PC-9 (cell line): ENCODE measurements at places on chromosomes 16 and 17. TPM values are rescaled to one million over a fixed set of nuclear protein-coding genes. Genes with fewer than 3 reads are reported as not detected.
A peak's percentile ranks its signal among the peaks of the same experiment; 100 is the strongest.

The CRYBA1 gene
- not detected in 2 replicates for total RNA-seq

The RHBDF2 gene
- 39.6 and 51.6 TPM in 2 replicates for total RNA-seq

The ABCC12 gene
- not detected in 2 replicates for total RNA-seq

The CYB561 gene
- total RNA-seq = 61.6 and 71.6 TPM in 2 replicates

The OVCA2 gene
- 34.4 and 35.4 TPM in 2 replicates for total RNA-seq

The CCL16 gene
- total RNA-seq = not detected in 2 replicates

The FBRS gene
- total RNA-seq = 87.5 and 128 TPM in 2 replicates

The CDYL2 gene
- 0.68 and 3.3 TPM in 2 replicates for total RNA-seq

The DRC3 gene
- 7.2 and 15.2 TPM in 2 replicates for total RNA-seq

The MPO gene
- total RNA-seq = not detected in 2 replicates

The KCTD19 gene
- 0.35 TPM in 1 of 2 replicates, not detected in the other for total RNA-seq

The CACNG1 gene
- not detected in 2 replicates for total RNA-seq

GRCh38 chr17:36592316-36592715, 637 bp downstream of the DHRS11 start:
- peak; percentile 51 for DNase-seq

- DNase-seq = no peak
Observed at GRCh38 chr16:55398762-55399161, 74.8 kb downstream of the IRX6 start.

- DNase-seq = no peak
Observed at GRCh38 chr17:7167832-7168231, 11.3 kb downstream of the ASGR1 start.

GRCh38 chr16:3577302-3577752, at the start of gene NLRC3:
Gene NLRC3 (minus strand): TSS chr16:3577403. CDS start chr16:3565036, 12,367 bp downstream.
- no peak for DNase-seq

- DNase-seq = no peak
Observed at GRCh38 chr17:81178136-81179091, 12.4 kb upstream of the AATK start.

DNA sequence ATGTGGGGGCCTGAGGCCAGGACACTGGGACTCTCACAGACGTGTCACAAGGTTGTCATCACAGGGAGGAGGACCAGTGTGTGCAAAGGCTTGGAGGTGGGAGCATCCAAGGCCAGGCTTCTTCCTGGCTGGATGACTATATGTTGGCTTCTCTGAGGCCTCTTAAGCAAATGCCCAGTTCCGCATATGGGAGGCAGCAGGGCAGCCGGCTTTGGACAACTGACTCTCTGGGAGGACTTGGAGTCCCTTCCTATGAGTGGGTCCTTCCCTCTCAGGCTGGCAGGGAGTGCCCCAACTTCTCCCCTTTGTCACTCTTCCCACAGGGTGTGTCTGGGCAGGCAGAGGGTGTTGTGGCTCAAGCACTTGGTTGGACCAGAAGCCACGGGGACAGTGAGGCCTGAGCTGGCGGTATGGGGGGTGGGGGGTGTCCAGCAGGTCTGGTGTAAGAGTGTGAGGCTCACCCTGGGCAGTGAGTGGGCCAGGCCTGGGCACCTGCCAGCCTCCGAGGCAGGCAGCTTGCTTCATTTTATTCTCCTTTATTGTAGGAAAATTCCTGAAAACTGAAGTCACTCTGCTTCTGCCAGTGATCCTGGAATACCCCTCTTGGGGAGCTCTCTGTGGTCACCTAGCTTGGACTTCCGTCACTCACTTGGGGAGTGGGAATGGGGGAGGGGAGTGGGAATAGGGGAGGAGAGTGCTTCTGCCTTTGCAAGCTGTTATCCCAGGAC, 14.9 kb downstream of the ADGRG1 start:
- peak; percentile 87 for DNase-seq

DNA sequence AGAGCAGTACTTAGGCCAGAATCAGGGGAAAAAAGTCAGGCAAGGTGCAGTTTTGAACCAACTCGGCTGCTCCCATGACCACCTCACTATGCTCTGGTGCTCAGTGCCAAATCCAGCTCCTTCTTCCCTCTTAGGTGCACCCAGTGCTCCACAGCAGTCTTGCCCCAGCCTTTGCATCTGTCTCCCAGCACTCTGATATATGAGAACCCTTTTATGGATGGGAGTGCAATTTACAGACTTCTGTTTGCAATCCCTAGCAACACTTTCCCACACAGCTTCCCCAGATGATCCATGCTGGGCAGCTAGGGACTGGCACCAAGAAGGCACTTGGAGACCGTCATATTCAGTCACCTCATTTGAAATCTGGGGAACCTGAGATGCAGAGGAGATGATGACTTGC, 267.9 kb upstream of the CCL2 start:
- no peak for DNase-seq

DNA sequence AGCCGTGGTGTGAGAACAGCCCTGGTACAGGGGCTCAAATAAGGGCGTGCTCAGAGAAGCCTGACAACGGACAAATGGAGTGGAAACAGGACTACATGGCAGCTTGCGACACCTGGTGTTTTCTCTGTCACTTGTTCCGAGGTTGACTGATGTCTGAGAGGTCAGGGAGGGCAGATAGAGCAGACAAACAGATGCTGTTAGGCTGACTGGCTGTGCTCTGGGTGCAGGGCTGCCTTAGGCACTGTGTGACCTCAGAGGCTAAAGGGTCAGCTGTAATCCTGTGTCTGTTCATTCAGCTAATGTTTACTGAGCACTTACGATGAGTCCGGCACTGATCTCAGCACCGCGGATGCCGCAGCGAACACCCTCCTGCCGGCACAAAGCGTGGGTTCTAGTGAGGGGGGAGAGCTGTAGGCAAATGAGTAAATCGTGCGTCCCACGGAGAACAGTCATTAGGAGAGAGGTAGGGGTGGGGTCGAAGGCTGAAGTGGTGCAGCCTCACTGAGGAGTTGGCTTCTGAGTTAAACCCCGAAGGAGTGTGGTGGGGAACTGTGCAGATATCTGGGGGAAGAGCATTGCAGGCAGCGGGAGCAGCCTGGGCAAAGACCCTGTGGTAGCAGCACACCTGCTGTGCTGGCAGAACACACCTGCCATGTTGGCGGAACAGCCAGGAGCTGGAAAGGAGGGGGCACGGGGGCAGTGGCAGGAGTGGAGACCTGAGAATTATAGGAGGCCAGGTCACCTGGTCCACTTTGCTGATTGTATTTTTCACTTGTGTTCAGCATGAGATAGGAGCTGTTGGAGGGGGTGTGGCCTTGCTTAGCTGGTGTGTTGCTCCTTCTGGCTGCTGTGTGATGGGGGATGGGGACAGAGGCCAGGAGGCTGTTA, 35.0 kb downstream of the GPT2 start:
- no peak for DNase-seq

DNA sequence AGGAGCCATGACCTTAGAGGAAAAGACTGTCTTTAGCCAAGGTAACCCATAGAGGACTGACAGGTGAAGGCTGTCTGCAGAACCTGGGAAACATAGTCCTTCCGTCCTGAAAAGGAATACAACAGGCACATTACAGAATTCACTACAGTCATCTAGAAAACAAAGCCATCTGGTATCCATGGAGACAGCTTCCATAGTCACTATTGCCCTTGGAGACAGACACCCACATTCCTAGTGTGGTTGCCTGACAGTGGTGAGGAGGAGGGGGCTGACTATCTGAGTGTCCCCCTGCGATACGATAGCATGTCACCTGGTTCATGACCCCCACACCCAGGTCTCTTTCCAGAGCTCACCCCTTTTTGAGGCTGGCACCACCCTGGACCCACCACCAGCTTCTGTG, 254.7 kb downstream of the CDH13 start:
- no peak for DNase-seq

DNA sequence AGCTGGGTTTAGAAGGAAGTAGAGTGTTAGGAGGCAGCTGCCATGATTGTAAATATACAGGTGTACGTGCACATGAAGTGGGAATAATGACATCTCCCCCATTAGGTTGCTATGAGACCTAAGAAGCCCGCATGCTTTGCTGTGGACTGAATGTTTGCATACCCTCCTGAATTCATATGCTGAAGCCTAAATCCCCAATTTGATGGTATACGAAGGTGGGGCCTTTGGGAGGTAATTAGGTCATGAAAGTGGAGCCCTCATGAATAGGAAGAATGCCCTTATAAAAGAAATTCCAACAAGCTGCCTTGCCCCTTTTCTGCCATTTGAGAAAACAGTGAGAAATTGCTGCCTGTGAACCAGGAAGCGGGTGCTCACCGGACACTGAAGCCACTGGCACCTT, 44.0 kb downstream of the CCDC182 start:
- no peak for DNase-seq

GRCh38 chr17:75318615-75319222, 29.5 kb upstream of the SLC25A19 start:
- DNase-seq = no peak

DNA sequence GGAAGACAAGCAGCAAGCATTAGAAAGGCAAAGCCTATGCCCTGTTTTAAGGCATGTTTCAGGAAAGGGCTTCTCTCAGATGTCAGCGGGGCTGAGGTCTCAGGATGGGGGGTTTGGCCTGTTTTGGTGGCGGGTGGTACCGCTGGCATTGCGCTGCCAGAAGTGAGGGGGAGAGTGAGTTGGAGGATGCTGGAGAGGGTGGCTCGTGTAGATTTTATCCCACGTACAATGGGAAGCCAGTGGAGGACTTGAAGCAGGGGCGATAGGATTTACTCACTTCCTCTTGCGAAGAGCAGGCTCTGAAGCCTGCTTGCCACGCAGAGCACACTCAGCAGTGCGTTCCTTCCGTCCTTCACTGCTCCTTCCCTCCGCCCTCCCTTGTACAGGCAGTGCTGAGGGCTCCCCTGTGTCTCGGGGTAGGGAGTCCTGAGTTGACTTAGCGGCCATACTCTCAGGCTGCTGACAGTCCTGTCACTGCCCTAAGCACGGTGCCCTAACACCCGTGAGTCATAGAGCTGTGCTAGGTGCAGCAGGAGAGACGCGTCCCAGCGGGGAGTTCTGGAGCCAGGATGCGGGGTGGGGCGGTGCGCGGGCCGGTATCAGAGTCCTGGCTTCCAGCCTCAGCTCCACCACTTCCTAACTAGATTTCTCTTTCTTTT, 113.1 kb downstream of the SNX29 start:
- no peak for DNase-seq

- no peak for DNase-seq
Observed at GRCh38 chr16:51731160-51731559, 580.1 kb upstream of the SALL1 start.

DNA sequence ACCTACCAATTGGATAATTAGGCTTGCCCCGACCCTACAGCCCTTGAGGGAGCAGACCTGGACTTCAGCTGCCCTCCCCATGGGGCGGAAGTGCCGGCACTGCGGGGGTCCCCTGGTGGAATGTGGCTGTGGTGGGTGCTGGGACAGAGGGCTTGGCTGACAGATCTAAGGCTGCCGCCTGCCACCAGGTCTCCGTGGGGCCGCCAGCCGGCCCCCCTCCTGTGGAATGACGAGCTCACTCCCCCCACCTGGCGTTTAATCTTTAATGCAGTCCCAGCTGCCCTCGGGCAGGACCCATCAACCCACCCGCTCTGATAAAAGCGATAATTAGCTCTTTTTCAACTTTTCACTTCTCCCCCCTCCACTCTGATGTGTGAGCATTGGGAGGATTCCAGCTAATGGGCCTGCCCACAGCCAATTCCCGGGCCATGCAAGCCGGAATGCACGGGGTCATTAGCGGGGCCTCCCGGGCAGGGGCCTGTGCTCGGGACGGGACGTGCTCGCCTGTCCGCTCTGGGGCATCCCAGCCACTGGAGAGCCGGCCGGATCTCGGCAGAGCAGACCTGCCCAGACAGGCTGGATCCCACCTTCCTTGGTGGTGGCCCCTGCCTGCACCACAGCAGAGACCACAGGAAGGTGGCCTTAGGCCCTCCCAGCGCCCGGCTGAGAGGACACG, 28.3 kb upstream of the GOSR2 start:
- DNase-seq = no peak

- DNase-seq = no peak
Observed at GRCh38 chr16:58502217-58502921, 2.4 kb downstream of the NDRG4 start.

GRCh38 chr17:36926701-36927100, 10.6 kb upstream of the LHX1 start:
- DNase-seq = no peak

- DNase-seq = no peak
Observed at GRCh38 chr16:80554033-80554432, 13.2 kb downstream of the DYNLRB2 start.

DNA sequence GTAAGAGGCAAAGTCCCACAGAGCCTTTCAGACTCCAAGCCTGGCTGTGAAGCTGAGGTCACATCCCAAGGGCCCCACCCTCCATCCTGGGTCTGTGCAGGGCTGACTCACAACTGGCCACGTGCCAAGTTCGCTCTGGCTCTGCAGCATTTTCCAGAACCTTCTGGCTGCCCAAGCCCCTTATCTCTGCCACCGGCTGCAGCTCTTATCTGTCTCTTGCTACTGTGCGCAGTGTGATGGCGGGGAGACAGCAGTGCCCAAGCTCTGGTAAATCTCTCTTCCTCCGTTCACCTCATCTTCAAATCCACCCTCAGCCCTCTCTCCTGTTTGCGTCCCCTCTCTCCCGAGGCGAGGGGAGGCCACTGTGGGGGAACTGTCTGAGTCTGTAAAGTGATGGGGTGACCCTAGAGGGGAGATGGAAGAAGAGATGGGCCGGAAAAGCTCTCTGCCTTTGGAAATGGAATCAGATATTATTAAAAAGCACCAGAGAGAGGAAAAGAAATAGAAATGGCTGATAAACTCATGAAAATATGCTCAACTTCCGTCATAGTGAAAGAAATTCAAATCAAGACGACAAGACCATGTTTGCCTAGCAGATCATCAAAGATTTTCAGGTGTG, 162.7 kb upstream of the CDC42EP4 start:
- DNase-seq = peak; percentile 10

DNA sequence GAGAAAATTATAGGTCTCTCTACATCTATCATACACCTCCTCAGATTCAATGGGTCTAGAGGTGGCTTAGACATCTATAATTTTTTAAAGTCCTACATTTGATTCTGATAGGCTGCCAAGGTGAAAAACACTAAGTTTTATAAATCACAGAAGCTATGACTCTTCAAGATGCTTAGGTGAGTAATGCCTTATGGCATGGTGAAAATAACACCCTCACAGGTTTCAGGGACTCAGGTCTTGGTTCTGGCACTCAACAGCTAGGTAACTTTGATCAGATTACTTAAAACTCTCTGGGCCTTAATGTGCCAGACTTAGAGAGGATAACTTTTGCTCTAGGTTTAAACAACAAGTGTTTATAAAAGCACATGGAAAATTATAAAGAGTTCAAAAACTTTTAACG, 2.0 kb upstream of the COX10 start:
- DNase-seq = no peak

DNA sequence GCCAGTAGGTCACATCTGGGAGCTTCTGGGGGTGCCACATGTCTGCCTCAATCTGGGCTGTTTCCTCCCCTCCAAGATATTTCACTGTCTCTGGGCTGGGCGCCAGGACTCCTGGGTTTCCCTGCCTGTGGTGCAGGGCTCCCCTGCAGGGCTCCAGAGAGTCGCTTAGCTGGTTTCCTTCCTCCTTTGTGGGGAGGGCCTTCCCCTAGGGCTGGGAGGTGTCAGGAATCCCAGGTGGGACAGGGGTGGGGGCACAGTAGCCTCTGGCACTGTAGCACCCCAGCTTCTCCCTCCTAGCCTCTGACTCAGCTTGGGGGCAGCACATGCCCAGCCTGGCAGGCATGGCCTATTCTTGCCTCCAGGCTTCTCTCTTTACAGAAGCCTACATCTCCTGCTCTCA, 2.6 kb downstream of the RARA start:
- DNase-seq = peak; percentile 89
